ENCODE measurements at places on chromosomes 1 and 21.

GRCh38 chr1:193069748-193070385 is 10.5 kb downstream of the RO60 start:
- DNase-seq = no peak

GRCh38 chr1:196774603-196775002 is at the start of gene CFHR3:
CFHR3 (plus strand) TSS chr1:196774840; CDS start chr1:196774887, 47 bp downstream.
- no peak for DNase-seq

DNA sequence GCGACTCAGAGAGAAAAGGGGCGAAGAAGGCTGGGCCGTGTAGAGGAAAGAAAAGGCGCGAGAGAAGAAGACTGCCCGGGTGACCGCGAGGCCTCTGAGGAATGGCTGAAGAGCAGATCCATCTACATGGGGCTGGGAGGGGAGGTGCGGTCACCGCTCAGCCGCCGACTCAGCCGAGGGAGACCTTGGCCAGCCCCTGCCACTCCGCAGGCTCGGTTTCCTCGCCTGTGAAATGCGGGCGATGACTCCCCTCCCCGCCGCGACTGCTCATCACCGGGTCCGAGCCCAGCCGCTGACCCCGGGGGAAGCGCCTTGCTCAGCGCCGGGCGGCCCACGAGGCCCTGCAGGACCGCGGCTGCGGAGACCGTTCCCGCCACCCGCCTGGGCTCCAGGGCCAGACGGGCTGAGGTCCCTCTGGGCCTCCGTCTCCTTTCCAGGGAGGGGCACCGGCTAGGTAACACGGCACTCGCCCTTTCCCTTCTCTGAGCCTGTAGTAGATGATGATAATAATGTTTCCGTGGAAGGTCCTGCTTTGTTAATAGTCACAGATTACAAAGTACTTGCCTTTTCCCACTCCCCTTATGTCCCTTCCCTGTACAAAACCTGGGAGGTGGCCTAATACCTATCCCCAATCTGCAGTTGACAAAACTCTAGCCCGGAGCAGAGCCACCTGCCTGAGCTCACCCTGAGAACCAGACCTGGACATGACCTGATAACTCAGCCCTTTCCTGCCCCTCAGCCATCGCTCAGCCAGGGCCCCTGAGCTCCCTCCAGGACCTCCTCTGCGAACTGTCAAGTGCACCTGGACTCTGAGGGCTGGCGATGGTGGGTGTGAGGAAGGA is 1.6 kb upstream of the BSND start:
- DNase-seq = no peak

DNA sequence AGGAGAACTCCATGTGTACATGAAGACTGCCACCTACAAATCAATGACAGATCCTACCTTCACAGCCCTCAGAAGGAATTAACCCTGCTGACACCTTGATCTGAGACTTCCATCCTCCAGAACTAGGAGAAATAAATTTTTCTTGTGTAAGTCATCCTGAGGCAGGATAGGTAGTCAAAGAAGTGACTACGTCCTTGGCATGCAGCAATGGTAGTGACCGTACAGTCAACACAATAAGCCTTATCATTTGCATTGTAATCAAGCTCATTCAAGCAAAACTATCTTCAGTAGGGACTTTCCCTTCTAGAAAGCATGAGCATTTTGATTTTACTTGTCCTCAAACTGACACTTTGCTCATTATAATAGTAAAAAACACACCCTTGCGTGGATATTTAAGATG is 64.0 kb upstream of the KCNK1 start:
- no peak for DNase-seq

DNA sequence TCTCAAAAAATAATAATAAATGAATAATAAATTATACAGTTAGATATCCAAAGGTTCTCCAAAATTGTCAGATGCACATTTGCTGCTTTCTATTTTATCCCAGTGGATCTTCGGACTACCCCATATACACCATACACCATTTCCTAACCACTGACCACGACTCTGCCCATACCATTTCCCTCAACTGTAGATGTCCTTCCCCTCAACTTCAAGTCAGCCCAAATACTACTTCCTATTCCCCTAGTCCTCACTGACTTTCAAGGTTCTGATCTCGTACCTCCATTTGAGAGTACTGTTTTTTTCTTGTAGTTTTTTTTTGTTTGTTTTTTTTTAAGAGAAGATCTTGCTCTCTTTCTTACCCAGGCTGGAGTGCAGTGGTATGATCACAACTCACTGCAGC is 19.6 kb downstream of the EIF4G3 start:
- no peak for DNase-seq

DNA sequence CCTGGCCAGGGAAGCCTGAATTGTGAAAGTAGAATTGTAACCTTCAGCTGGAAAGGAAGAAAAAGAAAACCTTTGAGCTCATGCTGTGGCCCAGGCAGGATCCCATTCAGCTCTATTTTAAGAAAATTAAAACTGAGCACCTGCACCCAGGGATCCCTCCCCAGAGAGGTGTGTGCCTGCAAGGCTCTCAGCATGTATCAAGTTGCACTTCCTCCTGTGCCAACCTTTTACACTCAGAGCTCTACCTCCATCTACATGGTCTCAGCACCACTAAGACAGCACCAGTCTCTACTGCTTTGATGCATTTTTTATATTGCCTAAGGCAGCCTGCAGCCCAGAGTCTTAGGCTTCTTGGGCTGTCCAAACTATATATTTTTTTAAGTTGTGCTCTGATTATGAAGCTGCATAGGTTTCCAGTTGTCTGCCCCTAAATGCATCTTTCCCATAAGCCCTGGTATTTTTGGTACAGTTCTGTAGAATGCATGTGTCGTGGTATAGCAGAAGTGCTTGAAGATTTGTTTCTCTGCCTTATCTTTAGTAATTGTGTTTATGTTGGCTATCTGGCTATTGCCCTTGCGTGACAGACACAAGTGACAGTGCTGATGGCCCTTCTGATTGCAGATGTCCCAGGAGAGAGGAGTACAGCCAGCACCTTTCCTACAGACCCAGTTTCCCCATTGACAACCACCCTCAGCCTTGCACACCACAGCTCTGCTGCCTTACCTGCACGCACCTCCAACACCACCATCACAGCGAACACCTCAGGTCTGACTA is 63.1 kb downstream of the PTPRC start:
- no peak for DNase-seq

GRCh38 chr1:191065771-191066170 is 588.1 kb upstream of the BRINP3 start:
- DNase-seq = no peak

DNA sequence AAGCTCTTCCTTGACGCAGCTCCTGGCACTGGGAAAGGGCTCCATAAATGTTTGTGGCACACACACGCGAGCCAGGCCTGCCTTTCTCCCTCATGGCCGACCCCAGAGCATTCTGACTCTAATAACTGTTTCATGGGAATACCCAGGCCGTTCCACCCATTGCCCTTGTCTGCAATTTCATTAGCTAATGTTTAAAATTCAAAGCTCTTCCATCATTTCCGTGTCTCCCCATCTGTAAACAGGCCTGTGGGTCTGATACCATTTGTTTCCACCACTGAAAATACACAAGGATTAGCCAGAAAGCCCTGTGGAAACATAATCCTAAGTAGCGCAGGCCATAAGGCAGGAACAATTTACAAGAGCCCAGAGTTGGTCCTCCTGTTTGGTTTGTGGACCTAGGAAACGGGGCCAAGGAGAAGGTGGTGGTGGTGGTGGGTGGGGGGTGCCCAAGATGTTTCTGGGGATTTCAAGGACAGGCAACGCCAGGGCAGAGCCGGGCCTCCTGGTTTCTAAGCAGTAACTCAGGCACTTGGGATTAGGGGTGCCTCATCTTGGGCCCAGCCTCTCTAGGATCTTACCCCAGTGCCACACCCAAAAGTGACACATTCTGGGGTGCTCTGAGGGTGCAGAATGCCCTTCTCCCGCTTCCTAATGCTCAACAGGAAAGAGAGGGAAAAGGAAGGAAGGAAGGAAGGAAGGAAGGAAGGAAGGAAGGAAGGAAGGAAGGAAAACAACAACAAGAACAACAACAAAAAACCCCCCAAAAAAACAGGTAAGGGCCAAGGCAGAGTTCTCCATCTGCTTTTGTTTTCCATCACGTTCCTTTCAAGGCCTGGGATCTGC is 79.4 kb downstream of the SSBP3 start:
- DNase-seq = no peak

- peak; percentile 21 for DNase-seq
Measured at GRCh38 chr1:20069874-20070273, at the start of gene PLA2G5. PLA2G5 (plus strand) TSS chr1:20070194; CDS start chr1:20084831, 14,637 bp downstream.

- no peak for DNase-seq
Measured at GRCh38 chr1:235068158-235069121, 60.2 kb downstream of the TOMM20 start.

DNA sequence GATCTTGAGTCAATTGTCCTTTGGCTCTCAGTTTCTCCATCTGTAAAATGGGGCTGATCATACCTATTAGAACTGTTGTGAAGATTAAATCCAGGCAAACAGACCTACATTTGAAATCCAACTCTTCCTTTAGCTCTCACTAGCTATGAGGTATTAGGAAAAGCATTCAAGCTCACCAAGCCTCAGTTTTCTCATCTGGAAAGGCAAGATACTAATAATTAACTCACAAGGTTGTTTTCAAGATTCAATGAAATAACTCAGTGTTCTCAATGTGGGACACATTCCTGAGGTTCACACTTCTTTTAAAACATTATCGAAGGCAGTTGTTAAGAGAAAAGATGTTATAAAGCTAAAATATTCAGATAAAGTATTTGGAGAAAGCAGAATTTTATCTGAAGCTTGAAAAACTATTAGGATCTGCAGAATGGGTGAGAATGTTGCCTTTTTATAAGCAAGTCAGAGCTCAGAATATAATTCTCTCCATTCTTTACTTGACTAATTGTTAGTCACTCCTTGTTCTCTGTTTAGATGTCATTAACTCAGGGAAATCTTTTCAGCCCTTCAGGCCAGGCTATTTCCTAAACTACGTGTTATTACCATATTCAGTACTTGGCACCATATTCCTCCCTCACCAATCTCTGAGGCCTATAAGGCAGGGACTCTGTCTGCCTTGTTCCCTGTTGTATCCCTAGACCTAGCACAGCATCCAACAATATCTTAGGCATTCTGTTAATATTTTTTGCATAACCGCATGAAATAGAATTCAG is 72.0 kb upstream of the VAV3 start:
- DNase-seq = no peak

Measured in caudate nucleus (tissue), 63 donors.